ENCODE measurements at places on chromosomes 5 and 9. TPM values are rescaled to one million over a fixed set of nuclear protein-coding genes. Genes with fewer than 3 reads are reported as not detected.

DNA sequence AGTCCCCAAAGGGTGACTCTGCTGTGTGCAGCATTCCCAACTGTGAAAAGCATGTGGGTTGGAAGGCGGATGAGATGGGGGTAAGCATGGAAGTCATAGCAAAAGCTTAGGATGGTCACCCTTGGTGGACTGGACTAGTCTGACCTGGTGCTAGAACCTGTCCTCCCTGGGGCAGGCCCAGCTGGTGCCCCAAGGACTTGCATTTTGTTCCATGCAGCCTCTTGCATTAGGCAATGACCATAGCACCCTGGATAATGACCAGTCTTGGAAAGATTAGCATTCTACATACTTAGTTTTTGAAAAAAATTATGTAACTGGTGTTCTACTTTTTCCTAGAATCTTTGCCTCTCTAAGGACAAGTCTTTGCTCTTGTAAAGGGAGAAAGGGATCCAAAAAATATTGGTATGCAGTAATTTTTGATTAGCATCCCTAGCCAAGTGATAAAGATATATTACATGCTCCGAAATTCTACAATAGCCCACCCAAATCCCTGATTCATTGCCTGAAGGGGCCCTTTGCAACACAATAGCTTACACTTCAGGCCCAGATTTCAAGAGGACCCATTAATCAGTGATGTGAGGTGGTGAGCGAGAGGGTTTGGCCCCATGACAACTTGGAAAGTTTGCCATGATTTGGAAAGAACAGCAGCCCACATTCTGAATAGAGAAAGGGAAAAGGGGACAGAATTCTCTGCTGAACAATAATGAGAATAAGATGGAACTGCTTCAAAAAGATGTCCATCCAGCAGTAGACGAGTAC, 93.3 kb upstream of the CD180 start:
- DNase-seq: no peak

GRCh38 chr5:33837301-33837700, 54.5 kb downstream of the ADAMTS12 start:
- DNase-seq: no peak

Gene QSOX2
- 6.7 TPM for total RNA-seq

DNA sequence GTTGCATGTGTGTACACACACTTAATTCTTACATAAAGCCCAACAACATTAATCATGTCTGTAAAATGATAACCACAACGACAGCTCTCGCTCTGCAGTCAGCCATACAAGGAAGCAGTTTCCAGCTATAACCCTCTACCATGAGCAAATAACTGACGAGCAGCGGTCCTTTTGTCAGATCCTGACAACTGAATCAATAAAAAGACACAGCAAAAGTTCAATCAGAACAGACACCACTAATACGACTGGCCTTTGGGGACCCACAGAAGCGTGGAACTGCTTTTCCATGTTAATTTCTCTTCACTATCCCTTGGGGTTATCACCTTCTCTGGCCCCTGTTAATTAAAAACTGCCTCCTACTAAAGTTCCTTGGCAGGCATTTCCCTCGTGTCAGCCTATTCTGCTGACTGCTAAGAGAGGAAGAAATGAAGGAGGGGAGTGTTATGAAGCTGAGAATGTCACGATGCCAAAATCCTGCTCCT, 722.8 kb upstream of the GRAMD2B start:
- no peak for DNase-seq

Gene INSL4
- total RNA-seq: not detected

Gene FREM1
- total RNA-seq: 3.5 TPM

Gene NR2F1
- 17.4 TPM for total RNA-seq

Gene LCN15
- not detected for total RNA-seq

- no peak for DNase-seq
Observed at GRCh38 chr9:135516132-135516860, 4.9 kb upstream of the LCN1 start.

GRCh38 chr9:69745716-69746437, 13.9 kb downstream of the PTAR1 start:
- no peak for DNase-seq

Gene TMEM215
- total RNA-seq: not detected

DNA sequence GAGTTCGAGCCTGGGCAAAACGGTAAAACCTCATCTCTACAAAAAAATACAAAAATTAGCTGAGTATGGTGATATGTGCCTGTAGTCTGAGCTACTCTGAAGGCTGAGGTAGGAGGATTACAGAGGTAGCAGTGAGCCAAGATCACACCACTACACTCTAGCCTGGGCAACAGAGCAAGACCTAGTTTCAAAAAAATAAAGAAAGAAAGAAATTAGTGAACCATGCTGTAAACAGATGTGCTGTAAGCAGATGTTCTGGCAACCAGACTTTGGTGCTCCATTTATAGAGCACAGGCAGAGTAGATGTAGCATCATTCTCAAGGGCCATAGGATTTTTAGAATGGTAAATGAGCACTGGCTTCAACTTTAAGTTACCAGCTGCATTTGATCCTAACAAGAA, 115.4 kb downstream of the ST8SIA4 start:
- DNase-seq: no peak

DNA sequence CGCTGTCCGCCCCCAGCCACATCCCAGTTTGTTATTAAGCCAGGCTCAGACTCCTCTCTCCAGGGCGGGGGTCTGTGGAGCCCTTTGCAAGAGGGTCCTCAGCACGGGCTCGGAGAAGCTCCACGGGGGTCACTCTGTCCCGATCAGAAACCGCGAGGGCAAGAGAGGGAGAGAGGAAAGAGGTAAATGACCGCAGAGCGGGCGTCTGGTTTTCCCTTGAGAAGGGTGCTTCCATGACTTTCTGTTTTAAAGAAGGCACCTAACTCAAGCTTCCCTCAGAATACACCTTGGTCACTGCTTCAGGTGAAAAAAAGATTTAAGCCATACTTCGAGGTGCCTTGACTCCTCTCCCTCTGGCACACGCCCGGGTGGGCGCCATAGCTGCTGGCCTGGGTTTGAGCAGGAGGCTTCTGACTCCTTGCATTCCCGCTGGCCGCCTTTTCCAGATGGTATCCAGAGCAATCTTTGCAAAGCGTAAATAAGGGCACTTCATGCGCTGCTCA, 5.8 kb upstream of the TERT start:
- no peak for DNase-seq

- no peak for DNase-seq
Observed at GRCh38 chr5:176881021-176881749, 18.0 kb downstream of the HK3 start.

DNA sequence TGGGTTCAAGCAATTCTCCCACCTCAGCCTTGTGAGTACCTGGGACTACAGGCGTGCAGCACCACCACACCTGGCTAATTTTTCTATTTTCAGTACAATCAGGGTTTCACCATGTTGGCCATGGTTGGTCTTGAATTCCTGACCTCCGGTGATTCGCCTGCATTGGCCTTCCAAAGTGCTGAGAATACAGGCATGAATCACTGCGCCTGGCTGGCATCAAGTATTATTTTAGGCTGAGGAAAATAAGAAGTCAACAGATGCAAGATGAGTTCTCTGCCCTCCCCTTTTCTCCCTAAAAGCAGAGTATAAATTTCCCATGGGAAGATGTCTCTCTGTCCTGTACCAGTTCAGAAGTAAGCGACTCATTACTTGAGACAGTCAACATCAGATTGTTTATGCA, 71.5 kb downstream of the ELAVL2 start:
- no peak for DNase-seq

GRCh38 chr9:114120192-114121014, 21.3 kb upstream of the KIF12 start:
- DNase-seq: no peak

Gene GRXCR2
- total RNA-seq: not detected

DNA sequence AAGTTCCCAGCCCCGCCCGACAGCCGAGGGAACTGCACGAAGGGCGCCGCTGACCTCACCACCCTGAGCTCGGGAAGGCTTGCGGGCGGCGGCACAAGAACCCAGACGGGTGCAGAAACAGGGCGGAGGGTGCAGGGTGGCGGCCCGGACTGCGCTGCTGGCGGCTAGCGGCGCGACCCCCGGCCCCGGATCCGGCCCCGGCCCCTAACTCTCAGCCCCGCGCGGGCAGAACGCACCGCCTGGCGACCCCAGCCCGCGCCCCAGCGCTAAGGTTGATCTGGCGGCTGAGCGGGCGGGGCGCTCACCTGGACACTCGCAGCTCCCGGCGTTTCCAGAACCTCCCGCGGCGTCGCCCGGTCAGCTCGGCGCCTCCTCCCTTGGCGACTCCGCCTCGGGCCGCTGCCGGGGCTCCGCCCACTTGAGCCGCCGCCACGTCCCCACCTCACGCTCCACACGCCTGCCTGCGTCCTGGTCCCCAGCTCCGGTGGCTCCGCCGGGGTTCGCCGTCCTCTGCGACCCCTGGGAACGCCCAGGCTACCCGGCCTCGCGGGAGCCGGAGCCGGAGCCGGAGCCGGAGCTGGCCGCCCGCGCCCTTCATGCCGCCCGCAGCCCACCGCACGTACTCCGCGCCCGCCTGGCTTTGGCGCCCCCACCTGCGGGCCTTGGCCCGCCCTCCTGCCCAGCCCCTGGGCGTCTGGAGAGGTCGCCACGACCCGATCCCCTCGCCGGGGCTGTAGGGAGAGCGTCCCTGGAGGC, at the start of gene P4HA2:
TSS of gene P4HA2 (minus strand) at position 369 of the 756 bp plus-strand sequence. CDS start 9,227 bp downstream, outside the sequence.
- DNase-seq: no peak

GRCh38 chr5:179550511-179551342, at the start of gene RUFY1:
Gene RUFY1 (plus strand): TSS chr5:179550554. CDS start chr5:179550570, 16 bp downstream.
- no peak for DNase-seq

Gene GGTA1
- total RNA-seq: 12.5 TPM

GRCh38 chr5:25850581-25850980, 1187.8 kb downstream of the CDH9 start:
- DNase-seq: no peak

Gene RELL2
- total RNA-seq: 5.1 TPM

DNA sequence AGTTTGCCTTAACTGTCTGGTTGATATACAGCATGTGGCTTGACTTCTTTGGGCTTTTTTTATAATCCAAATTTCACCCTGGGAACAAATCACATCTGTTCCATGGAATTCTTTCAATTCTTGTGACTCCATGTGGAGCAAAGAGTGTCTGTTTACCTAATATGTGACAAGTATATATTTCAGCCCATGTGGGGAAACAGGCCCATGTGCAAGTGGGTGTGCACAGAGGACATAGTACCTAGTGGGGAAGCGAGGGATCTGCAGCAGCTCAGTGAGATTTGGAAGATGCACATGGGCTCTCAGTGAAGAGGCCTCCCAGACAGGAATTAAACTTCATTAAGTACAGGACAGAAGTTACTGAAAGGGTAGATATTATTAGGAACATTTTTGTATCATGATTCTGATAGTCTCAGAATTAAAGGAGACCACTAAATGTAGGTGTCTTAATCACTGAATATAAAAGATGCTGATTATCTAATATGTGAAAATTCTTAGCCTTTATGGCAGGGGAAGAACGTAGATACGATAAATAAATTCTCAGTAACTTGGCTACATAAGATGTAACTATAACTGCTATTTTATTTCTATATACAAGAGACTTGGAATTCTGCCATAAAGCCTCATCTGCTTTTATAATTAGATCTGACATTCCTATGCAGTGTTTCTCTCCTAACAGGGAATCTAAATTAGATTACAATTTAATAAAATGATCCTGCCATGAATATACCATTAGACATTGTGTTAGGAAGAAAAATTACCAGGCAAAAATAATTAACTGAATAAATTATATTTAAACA, 181.2 kb downstream of the SLC12A2 start:
- no peak for DNase-seq

DNA sequence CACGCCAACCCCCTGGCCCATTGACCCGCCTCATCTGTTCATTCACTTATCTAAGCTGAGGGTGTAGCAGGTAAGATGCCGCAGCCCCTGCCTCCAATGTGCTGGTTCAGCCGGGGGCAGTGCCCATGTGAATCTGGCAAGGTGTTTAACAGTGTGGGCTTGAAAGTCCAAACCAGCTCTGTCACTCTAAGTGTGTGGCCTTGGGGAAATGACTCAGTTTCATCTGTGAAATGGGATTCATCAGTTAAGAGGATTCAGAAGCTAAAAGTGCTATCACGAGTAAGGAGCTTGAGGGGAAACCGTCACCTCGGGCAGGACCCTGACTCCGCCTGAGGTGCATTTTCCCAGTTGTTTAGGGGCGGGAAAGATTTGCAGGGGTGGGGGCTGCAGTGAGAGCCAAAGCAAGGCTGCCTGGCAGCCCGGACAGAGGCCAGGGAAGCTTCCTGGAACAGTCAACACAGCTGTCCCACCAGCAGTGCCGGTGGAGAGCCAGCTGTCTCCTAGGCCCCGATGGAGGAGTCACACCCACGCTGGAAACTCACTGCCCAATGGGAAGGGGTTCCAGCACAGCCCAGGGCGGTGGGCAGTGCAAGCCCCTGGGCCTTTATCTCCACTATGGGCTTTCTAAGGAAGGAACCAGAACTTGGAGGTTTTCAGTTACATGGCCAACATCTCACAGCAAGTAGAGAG, 9.7 kb upstream of the URM1 start:
- DNase-seq: no peak

DNA sequence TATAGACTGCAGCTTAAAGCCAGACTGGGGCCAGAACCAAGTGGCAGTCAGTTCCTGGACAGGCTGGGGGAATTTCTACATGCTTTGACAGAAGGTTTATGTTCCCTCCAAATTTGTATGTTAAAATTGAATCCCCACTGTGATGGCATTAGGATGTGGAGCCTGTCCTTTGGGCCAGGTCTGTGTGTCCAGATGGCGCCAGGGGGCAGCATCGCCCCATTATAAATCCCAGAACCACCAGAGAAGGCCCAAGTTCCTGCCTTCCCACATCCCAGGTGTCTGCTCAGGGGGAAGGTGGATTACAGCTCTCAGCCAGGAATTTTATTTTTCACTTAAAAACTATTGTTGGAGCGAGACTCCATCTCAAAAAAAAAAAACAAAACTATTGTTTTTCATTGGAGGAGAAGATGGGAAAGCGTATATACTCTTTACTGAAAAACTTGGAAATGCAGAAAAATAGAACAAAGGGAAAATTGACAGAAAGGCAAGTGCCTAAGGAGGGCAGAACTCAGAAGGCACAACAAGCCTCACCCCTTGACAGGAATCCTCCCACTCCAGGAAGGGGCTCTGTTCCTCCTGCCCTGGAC, 5.0 kb downstream of the IL3 start:
- no peak for DNase-seq

GRCh38 chr9:27304521-27304920, 7.6 kb upstream of the EQTN start:
- no peak for DNase-seq

GRCh38 chr5:135246923-135247795, 151.9 kb downstream of the MACROH2A1 start:
- peak; percentile 90 for DNase-seq

Gene PALM2AKAP2
- 2.3 TPM for total RNA-seq

DNA sequence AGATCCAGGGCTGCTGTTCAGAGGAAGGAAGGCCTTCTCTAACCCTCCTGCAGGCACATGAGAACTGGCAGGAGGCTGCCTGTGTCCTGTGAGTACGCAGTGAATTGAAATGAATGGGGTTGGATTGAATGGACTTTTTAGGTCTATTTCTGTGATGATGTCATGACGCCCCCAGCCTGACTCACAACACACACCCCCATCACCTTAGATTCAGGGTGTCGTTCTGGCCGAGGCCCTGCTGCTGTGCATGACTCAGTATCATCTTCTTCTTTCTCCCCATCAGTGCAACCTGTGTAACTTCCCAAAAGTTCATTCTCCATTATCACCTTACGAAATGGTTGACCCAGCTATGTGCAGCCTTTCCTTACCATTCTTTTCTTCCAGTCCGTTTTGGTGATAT, 5.4 kb downstream of the PCAT7 start:
- no peak for DNase-seq

Gene SMIM33
- total RNA-seq: not detected
